ENCODE measurements at places on chromosomes 6 and 20.

GRCh38 chr20:40416274-40416673 is 272.8 kb downstream of the MAFB start:
- no peak for DNase-seq

- no peak for DNase-seq
These were observed 138.3 kb upstream of the SNX9 start for GRCh38 chr6:157684620-157685299.

- no peak for DNase-seq
These were observed 115.0 kb downstream of the SCP2D1 start for GRCh38 chr20:18928626-18929025.

DNA sequence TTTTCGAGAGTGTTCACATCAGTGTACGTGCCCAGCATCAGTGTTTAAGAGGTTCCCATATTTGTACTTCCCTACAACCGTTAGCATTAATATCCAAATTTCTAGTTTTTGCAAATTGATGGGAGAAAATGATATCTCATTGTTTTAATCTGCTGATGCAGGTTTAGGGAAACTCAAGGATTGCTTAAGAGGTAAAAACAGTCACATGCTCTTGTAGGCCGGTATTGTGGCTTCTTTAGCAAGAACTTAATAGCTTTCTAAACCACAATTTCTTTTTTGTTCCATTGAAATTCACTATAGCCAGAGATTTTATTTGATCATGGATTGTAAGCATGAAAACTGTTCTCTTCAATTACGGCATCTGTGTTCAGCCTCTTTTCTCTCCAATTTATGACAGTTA is 29.5 kb downstream of the BEND6 start:
- no peak for DNase-seq

GRCh38 chr6:158853072-158853879 is 34.1 kb upstream of the EZR start:
- no peak for DNase-seq

DNA sequence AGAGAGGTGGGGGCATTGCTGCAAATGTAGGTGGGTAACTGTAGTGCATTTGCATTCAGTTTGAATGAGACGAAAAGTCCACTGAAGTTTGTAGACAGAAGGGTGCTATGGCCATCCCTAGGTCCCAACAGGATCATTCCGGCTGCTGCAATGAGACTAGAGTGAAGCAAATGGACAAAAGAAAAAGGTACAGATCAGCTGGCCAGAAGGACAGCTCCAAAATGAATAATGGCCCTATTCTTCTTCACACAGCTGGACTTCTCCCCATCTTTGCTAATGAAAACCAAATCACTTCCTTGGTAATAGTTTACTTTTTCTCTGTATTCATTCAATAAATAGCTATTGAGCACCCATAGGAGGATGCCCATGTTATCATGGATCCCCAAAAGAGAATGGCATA is 56.4 kb upstream of the TPD52L1 start:
- no peak for DNase-seq

DNA sequence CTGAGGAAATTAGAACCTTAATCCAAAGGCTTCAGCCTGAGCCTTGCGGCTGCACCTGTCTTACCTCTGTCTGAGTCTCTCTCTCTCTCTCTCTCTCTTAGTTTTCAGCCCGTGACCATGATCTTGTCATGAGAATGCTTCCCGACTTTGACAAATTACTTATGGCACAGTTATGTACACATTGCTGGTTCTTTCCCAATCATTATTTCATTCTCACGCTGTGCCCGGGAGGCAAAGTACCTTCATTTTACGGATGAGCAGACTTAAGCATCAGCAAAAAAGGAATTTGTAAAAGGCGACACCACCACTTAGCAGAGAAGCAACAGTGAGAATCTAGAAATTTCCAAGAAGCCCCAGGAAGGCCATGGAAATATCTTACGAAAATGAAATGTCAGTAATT is 54.6 kb downstream of the GMPR start:
- DNase-seq, result no peak

DNA sequence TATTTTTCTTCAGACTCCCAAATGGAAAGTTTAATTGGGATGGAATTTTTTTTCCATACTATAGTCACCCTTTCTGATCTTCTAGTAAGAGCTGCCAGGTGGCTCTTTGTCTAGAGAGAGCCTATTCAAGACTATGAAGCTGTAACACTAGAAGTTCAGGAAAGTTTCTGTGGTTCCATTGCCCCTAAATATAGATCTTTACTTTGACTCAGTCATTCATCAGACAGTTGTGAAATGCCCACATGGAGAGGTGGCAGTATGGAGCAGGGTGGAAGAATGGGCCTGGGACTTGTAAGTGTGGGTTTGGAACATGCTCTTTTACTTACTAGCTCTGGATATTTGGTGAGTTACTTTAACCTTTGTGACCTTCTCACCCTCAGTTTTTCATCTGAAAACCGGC is 87.8 kb downstream of the CTNNBL1 start:
- DNase-seq, result no peak

DNA sequence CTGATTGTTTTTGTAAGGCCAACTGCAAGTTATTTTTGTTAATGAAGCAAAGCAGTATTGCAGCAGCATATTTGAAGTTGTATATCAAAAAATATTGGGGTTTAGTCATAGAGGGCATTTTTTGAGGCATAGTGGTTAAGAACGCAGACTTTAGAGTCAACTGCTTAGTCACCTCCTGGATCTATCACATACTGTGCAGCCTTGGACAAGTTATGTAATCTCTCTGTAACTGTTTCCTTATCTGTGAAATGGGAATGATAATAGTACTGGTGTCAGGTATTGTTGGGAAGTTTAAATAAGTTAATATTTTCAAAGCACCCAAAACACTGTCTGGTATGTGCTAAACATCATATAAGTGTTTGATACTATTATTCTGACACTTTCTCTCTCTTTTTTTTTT is 27.2 kb upstream of the EFHC1 start:
- DNase-seq, result no peak

DNA sequence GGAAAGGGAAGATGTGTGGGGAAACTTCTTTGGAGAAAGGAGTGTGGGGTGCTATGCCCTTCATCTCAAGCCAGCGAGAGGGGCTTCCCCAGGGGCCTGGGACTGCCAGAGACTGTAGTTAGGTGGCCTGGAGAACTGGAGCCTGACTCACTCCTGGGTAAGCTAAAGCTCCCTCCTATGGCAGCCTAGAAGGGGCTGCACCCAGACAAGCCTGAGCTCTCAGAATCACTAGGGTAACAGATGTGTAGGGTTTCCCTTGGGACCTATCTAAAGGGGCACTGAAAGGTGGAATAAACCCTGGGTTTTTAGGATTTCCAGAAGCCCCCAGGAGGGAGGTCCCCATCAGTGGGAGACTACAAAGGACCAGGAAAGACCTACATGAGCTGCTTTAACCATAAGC is 1.6 kb upstream of the ARMC2 start:
- no peak for DNase-seq

GRCh38 chr20:22684763-22685443 is 100.5 kb upstream of the FOXA2 start:
- no peak for DNase-seq

DNA sequence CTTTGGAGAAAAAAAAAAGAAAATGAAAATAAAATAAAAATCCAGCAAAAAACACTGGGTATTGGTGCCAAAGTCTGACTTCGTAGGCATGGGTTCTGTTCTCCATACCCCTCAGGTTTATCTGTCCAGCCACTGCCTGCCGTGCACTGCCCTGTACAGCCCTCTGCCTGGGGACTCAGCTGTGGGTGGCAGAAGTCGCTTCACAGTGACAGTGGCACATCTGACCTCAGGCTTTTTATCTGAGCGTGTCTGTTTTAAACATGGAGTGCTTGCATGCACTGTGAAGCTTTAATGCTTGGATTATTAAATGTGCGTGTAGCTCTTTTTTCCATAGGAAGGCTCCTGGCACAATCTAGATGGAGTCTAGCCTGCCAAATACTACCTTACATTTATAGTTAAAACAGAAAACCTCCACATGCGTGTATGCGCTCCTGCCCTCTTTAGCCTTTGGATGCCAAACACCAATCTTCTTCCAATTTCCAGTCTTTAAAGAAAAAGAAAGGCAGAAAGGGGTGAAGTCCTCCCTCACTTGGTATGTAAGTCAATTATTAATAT is 375.5 kb downstream of the UTRN start:
- no peak for DNase-seq

GRCh38 chr6:67352717-67353116 is 1282.4 kb upstream of the ADGRB3 start:
- DNase-seq, result no peak

- no peak for DNase-seq
These were observed 114.5 kb upstream of the SOX4 start for GRCh38 chr6:21478883-21479539.

DNA sequence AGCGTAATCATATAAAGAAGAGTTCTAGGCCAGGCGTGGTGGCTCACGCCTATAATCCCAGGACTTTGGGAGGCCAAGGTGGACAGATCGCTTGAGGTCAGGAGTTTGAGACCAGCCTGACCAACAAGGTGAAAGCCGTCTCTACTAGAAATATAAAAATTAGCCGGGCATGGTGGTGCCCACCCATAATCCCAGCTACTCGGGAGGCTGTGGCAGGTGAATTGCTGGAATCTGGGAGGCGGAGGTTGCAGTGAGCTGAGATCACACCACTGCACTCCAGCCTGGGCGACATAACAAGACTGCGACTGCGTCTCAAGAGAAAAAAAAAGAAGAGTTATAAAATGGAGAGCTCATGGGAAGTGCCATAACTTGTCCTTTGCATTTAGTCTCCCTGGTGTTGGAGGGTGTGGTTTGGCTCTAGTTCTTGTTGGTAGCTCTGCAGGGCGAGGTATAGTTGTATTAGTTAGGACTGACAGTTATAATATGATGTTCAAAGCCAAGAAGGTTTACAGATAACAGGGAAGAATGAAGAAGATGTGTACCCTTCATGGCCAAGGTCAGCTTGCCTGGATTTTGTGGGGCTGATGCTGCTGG is 54.8 kb downstream of the UTRN start:
- no peak for DNase-seq

- no peak for DNase-seq
These were observed 143.5 kb upstream of the BMP2 start for GRCh38 chr20:6623989-6624388.

DNA sequence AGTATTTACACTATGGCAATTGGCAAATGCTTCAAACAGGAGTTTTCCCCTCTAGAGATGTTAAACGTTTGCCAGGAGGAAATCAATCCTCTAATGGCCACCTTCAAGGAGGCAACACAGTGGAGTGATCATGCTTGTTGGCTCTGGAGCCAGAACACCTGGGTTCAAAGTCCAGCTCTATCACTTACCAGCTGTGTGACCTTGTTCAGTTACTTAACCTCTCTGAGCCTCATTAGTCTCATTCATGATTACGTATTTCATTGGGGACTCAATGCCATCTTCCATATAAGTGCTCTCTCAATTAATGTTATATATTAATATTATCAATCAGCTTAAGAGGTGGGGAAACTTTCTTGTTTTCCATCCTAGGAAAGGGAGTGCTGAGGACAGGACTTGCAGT is 26.1 kb downstream of the SLC52A3 start:
- DNase-seq, result no peak

GRCh38 chr6:12585497-12585958 is 131.0 kb upstream of the PHACTR1 start:
- DNase-seq, result no peak

GRCh38 chr20:62914436-62914835 is 11.9 kb downstream of the DIDO1 start:
- DNase-seq, result no peak

DNA sequence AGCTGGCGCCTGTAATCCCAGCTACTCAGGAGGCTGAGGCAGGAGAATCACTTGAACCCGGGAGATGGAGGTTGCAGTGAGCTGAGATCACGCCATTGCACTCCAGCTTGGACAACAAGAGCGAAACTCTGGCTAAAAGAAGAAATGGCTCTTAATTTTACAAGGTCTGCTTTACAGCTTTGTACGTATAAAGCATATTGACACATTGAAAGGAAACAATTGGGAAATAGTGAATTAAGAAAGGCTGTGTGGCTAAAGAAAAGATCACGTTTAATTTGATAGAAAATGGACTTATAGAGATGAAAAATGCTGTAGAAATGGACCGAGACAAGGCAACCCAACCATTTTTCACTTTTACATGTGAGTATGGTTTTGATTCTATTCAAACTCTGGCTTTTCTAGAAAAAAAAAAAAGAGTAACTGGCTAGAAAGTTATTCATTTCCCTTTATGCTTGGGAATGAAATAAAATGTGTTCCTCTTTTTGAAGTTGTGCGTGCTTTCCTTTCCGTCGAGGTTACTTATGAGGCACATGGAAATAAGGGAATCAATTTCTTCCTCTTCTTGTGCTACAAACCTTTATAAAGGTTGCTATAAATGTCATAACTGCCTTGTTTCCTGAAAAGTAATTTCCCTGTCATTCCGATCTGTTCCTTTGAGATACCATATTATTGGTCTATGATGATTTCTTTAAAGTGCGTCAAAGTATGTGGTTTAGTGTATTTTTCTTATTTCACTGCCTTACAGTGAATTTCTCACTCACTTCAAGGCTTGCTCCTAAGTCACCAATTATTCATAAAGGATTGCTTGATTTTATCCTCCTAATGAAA is 29.4 kb downstream of the PFDN4 start:
- no peak for DNase-seq

DNA sequence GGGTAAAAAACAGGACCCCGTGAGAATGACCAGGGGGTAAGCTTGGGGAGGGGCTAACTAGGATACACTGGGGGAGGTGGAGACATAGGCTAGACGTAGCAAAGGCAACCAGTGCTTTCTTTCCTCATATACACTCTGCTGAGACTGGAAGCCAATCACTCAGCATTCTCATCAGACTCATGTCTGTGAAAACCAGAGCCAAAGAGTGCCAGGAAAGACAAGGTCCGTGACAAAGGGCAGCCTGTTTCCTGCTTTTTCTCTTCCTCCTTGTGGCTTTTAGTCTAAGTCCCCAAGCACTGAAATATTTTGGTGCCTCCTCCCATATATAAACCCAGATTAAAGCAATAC is 97.9 kb upstream of the NEDD9 start:
- no peak for DNase-seq

DNA sequence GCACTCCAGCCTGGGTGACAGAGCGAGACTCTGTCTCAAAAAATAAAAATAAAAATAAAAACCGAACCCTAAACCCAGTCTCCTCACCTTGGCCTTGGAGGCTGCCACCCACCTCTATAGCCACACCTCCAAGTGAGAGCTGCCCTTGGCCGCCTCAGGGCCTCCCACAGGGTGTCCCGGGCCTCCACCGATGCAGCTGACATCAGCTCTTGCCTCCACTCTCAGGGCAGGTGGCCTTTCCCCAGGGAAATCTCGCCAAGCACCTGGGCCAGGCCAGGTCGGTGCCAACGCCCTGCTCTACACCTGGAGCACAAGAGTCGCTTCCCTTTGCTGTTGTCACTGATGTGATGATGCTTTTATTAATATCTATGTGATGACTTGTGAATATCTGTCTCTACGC is 8.9 kb upstream of the MYL9 start:
- no peak for DNase-seq

Measured in cortex of kidney (tissue), 1 donor.